ENCODE measurements at places on chromosomes 16 and 17.

GRCh38 chr16:3017794-3018506 lies at the start of gene CLDN6:
Gene CLDN6, minus strand, starts transcription at chr16:3018183. Its CDS starts 2,162 bp downstream, at chr16:3016021.
- no peak for DNase-seq

DNA sequence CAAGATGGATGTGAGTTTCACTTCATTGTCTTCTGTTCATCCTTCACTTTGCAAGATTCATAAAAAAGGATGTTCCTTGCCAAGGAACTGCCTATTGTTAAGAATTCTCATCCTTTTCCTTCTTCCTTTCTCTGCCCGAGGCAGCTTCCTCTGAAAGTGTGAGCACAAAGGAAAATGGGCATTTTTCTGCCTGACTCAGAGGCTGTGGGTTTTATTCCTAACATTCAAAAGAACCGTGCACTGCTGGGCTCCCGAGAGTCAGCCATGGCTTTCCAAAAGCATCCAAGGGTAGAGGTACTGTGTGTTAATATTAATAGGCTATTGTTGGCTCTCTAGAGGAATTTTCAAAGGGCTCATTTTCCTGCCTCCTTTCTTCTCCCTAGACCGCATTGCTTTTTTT lies 289.4 kb downstream of the ABCC12 start:
- no peak for DNase-seq

GRCh38 chr17:8146381-8147140 lies 5.6 kb downstream of the PER1 start:
- no peak for DNase-seq

DNA sequence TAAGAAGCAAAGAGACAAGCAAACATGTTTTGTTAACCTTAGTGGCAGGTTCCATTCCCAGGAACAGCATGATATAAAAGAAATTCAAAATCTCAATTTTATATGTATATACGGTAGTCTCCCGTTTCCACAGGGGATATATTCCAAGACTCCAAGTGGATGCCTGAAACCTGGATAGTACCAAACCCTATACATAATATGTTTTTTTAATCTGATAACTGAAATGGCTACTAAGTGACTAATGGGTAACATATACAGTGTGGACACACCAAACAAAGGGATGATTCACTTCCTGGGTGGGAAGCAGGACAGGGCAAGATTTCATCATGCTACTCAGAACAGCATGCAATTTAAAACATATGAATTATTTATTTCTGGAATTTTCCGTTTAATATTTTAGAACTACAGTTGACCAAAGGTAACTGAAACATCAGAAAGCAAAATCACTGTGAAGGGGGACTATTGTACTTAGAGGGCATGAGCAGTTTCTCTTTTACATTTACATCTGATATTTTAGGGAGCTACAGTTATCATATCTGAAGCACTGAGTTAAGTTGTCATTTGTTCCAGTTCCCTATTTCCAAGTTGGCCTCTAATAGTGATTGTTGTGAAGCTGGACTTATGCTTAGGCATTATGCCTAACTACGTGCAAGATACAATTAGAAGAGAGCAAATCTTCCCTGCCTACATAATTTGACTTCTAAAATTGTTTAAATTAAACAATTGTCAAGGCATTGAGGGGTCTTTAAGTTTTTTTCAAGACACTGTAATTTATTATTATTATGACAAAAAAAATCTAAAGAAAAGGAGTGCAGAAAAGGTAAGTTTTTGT lies 34.1 kb upstream of the ABCA6 start:
- no peak for DNase-seq

GRCh38 chr17:18224053-18224386 lies 1.4 kb upstream of the LLGL1 start:
- DNase-seq: no peak

DNA sequence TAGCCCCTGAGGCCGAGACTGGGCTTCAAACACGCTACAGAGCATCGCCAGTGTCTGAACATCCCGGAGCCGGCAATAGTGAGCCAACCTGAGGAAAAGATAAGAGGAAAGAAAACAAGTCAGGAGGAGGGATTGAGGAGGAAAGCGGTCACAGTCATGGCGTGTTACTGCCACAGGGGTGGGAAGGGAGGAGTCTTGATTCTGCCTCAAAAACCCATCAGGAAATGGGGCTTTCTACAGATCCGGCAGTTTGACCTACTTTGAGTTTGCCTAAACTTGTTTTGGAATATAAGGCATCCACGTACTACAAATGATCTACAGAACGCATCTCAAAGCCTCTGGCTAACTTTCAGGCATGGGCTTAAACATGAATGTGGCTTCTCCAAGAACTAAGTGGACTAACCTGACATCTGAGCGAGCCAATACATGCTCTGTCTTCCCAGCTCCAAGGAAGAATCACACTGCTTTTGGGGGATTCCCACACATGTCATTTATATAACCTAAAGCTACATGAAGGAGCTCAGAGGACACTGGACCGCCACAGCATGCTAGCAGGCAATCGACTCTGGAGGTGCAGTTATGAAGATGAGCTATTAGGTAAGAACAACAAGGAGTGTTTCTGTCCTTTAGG lies 96.6 kb downstream of the WDR59 start:
- DNase-seq: no peak

DNA sequence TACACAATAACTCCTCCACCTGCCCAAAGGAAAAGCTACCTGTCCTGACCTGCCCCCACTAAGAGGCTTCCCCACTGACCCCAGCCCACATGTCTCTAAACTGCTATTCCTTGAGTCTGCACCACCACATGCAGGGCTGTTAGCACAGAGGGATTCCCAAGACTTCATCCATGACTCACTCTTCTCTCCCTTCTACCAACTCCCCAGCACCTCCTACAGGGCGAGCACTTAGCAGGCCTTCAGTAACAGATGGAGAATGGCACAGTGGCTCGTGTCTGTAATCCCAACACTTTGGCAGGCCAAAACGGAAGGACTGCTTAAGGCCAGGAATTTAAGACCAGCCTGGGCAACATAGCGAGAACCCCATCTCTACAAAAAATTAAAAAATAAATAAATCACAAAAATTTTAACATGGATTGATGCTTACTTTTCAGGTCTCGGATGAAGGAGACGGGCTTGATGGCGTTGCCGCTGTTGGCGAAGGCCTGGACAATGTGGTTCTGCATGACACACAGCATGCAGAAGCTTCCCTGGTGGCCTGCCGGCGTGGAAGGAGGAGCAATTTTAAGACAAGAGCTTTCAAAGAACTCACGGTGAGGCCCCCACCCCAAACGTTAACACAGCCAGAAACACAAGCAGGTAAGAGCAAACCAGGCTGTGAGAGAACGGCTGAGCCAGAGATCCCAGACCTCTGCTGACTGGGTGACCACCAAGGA lies 12.0 kb downstream of the USP36 start:
- DNase-seq: no peak

- DNase-seq: no peak
These were observed 2.3 kb downstream of the SHISA9 start for GRCh38 chr16:12903407-12904328.

GRCh38 chr17:36136036-36136435 lies 32.4 kb downstream of the CCL4 start:
- DNase-seq: no peak

- no peak for DNase-seq
These were observed 2.4 kb downstream of the ABAT start for GRCh38 chr16:8676737-8677375.

GRCh38 chr17:3744014-3744413 lies 20.3 kb downstream of the HASPIN start:
- DNase-seq: no peak

- no peak for DNase-seq
These were observed 6.2 kb downstream of the BRCA1 start for GRCh38 chr17:43118679-43119615.

GRCh38 chr17:81396722-81397313 lies 1.6 kb downstream of the BAHCC1 start:
- DNase-seq: no peak

- no peak for DNase-seq
These were observed 10.6 kb upstream of the RHBDF2 start for GRCh38 chr17:76511668-76512365.

GRCh38 chr16:8905795-8906591 lies 23.8 kb downstream of the LITAFD start:
- no peak for DNase-seq

DNA sequence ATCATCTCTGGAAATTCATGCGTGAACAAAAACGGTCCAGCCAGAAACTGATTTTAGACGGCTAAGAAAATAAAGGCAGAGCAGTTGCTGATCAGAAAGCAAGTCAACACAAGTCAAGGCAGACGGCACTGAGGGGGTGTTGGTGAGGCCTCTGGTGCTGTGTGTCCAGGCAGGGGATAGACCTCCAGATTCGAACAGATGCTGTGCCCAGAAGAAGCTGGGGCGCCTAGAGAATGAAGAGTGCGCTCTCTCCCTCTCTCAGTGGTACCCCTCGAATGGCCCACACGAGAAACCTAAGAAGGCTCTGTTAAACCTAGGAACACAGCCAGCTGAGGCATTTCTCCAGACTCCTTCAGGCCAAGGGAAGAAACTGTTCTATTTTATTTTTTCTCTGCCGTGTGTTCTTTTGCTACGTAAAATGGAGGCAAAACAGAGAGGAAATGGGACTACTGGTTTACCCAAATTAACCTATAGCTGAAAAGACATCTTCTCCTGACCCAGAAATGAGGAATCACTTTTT lies 178.3 kb downstream of the PMP22 start:
- no peak for DNase-seq

- DNase-seq: no peak
These were observed 1.3 kb upstream of the HSD17B2 start for GRCh38 chr16:82033683-82034300.

DNA sequence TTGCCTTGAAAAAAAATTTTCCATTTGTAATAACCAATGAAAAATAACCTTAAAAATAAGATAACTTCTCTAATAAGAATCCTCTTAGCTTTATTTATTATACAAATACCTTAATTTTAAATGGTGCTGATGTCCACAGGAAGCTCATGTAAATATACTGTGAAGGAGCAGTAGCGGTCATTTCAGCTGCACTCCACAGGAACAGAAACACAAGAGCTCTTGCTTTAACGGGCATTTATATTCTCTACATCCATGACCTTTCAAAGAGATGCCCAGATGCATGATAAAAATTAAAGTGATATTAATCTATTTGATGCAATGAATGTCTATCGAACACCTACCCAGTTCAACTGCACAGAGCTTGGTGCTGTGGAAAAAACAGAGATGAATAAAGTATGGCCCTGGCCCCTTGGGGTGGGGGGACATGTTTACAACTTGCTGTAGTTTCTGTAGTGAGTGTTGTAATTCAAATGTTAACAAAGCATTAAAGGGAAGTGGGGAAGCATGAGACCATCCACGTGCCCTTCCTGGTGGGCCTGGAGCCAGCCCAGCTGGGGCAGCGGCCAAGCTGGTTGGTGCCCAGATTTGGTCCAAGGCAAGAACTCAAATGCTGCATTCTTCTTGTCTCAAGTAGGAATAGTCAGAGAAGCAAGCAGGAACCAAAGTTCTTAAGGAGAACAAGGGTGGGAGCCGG lies 47.9 kb downstream of the IQCK start:
- no peak for DNase-seq

- no peak for DNase-seq
These were observed 8.2 kb upstream of the MARCHF10 start for GRCh38 chr17:62816282-62816839.

DNA sequence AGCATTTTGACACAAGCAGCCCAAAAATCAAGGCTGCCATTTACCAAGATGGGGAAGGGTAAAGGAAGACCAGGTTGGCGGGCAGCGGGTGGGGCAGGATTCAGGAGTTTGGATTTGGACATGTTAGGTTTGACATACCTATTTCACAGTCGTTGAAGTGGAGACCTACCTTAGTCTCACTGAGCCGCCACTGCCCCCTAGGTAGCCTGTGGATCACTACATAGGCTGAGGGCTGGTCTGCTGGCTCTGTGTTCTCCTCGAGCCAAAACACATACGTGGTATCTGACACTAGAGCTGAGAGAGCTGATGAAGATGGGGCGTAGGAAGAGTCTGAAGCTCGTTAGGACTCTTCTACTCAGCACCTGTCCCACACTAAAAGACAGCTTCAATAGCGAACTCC lies 115.1 kb downstream of the HIC1 start:
- DNase-seq: peak; percentile 35

GRCh38 chr17:82957469-82957795 lies 117.6 kb upstream of the ZNF750 start:
- no peak for DNase-seq

DNA sequence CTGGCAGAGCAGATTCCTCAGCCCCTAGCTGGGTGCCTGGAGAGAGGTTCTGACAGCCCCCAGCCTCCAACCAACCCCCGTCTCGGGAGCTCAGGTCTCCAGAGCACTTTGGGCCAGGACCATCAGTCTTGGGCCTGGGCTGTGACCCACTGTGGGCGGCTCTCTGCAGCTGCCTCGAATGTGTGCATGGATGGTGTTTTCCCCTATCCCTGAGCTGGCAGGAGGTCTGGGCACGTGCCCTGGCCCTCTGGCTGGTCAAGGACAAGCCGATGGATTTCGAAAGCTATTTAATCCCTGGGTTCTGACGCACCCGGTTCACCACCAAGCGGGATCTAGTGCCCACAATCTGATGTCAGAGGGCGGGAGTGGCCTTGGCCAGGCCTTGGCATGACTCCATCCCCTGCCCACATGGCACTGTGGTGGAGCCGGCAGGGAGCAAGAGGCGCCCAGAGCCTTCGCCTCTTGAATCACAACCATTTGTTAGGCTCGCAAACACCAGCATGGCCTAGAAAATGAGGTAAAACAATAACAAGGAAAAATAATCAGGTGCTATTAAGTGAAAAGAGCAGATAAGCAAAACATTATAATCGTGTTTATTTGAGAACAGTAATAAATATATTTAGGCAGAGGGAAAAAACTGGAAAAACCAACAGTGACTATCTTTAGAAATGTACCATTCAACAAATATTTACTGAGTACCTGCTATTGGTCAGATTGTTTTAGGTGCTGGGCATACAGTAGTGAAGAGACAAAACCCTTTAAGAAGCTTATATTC lies 69.3 kb upstream of the TOB1 start:
- DNase-seq: no peak

DNA sequence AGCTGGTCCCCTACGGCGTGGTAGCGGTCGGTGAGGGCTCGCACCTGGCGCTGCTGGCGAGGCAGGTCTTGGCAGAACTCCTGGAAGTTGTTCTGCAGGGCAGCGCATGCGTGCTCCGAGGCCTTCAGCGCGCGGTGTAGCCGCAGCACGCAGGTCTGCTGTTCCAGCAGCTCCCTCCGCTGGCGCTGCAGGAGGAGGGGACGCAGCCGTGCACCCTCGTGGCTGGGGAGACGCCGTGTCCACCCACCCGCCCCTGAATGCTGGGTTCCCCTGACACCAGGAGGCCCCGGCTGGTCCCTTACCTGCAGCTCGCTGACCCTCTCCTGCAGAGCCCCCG lies 12.2 kb downstream of the EVPL start:
- DNase-seq: no peak

DNA sequence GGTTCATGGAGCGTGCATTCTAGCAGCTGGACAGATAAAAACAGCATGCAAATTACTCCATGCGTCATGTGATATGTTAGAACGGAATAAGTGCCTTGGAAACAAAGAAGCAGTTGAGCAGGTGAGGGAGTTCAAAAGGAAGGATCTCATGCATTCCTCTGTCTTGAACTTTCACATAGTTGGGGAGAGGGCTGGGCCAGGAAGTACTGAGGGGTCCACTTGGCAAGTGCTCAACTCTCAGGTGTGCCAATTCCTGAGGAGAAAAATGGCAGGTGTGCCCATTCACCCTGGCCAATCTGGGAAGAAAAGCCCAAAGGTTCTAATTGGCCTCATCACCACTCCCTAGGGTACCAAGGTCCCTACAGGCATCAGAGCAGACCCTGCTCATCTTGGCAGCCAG lies 67.7 kb downstream of the CES1 start:
- no peak for DNase-seq

GRCh38 chr16:3730161-3731125 lies 13.1 kb upstream of the TRAP1 start:
- DNase-seq: no peak

- DNase-seq: no peak
These were observed 14.0 kb upstream of the UBE2I start for GRCh38 chr16:1295465-1295864.

GRCh38 chr17:80656590-80656989 lies 112.0 kb downstream of the RPTOR start:
- peak; percentile 31 for DNase-seq

All from GM12864 (cell line).